NCI-H524 treated with DMSO at 0.1 percent for 48 hours (cell line): ENCODE measurements at places on chromosomes 7 and 10.

- no peak for DNase-seq
Observed at GRCh38 chr10:75441196-75441595, 9.8 kb downstream of the LRMDA start.

GRCh38 chr10:45515630-45516029 lies 141.6 kb downstream of the ALOX5 start:
- no peak for DNase-seq

DNA sequence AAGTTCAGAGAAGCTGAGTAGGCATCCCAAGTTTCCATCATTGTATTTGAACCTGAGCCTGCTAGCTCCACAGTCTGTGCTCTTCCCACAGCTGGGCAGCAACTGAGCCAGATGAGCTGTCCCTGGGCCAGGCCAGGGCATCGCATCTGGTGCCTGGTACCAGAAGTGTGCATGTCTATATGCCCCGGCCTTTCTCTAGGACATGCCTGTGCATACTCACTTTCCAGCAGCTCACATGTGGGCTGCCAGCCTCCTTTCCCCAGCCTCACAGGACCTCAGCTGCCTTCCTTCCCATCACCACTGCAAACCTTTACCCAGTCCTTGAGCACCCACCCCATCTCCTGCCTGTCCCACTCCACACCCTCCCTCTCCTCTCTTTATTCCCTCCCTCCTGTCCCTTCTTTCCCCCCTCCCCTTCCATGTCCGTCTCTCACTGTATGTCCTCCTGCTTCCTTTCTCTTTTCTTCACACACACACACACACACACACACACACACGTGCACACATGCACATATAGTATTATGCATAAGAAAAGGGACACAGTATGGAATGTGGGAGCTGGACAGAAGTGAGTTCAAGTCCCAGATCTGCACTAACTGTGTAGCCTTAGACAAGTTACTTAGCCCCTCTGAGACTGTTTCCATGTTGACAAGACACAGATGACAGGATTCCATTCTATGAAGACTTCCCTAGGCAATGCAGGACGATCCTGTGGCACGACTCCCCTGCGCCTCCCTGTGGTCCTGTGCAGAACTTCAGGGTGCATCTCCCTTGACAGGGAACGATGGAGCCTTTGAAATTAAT lies 10.9 kb downstream of the CDHR1 start:
- DNase-seq = no peak

DNA sequence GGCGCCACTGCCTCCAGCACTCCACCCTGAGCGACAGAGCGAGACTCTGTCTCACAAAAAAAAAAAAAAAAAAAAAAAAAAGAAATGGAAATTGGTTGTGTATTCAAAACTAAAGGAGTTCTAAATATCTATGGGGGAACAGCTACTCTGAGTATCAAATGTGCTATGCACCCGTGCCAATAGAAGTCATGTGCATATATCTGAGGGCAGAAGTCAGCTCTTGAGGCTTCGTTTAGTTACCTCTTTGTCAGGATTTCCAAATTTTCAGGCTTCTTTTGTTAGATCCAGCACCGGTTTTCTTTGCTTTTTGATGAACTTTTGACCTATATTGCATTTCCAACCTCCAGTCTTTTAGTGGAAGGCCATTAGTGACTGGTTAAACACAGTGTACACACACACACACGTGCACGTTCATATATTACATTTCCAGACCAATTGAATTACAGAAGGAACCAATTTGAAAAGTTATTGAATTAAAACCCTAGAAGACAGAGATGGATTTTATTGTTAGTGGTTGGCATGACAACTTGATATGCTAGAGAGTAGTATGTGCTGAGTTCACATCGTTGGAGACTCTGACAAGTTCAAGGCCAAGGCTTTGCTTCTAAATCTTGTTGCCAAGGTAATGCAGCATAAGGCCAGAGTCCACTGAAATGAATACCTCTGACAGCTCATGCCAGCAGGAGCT lies 33.1 kb upstream of the ADD3 start:
- no peak for DNase-seq

DNA sequence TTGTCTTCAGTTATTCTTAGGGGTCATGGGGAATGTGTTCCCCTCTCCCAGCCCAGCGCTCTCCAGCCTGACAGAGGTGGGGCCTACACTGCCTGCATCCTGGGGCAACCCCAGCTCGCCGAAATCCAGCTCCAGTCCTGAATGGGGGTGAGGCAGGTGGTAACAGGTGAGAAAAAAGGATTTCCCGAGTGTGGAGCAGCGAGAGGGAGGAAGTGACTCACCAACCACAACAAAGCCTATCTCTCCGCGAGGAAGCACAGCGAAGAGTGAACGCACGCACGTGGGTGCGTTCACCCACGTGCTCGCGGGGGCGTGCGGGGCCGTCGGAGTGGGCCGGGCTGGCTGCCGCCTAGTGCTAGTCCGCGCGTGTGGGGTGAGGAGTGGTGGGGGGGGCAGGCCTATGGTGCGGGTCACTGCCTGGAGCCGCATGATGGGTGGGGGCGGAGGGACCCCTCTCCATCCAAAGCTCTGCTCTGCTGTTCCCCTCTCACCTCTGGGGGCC lies 855 bp upstream of the PALD1 start:
- DNase-seq = no peak

DNA sequence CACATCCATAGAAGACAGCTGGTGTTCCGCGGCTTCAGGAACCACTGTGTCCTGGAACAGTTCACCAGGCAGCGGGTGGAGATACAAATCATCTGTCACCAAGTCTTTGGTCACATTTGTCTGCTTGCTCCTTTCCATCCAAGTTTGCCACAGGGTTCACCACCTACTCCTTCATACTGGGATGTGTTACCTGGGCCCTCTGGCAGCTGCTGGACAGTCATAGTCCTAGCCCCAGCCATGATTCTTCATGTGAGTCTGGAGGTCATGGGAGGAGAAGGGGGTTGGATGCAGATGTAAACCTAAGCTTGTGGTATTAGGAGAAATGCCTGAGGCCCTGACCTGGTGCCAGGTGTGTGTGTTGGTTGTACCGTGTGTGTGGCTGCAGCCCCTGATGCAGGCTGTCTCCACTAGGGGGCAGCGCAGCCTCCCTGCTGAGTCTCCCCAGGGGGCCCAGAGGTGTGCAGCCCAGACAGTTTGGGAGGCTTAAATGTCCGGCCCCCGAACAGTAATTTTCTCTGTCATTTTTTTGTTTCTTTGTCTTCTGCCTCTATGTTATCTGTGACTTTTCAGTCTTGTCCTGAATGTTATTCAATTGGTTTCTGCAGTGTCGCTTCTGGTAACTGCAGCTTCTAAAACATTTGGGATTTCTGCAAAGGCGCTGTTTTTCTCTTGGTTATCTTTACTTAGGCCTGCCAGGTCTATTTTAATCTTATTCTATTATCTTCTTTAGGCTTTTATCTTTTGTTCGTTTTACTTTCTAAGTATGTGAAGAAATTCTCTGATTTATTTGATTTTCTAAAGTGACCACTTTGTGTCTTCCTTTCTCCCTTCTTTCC lies 14.8 kb downstream of the NPS start:
- DNase-seq = no peak

- DNase-seq = no peak
Observed at GRCh38 chr10:11448190-11448544, 163.3 kb downstream of the USP6NL start.

GRCh38 chr7:128893251-128894100 lies 17.0 kb downstream of the KCP start:
- no peak for DNase-seq

GRCh38 chr7:123995617-123996326 lies 37.1 kb downstream of the TMEM229A start:
- no peak for DNase-seq

DNA sequence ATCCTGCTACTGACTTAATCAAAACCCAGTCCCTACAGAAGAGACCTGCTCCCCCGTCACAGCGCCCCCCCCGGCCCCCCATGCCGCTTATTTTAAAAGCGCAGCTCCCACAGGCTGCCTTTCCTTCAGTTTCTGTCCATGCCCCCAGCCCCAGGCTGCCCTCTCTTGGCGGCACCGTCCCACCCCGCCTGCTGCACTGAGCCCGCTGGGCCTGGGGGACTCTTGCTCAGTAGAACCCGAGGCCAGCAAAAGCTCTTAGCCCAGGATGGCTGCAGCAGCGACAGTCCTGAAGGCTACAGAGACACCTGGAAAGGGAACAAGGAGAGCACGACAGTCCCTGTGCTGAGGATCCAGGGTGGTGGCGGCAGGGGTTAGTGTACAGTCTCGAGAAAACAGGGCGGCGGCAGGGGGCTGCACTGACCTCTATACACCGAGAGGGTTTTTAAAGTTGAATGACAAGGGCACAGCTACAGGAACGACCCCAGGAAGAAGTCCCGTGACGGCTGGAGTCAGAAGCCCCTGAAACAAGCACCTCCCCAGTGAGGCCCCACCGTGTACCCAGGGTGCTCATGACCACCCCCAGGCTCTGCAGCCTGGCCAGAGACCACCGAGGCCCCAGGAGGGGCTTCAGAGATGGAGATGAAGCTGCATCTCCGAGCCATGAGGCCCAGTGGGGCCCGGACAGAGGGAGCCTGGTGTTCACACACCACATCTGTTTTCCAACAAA lies 54.4 kb downstream of the ZRANB1 start:
- no peak for DNase-seq

GRCh38 chr10:122466951-122467381 lies 5.6 kb downstream of the HTRA1 start:
- no peak for DNase-seq

GRCh38 chr10:59362144-59362958 lies at the start of gene FAM13C:
Gene FAM13C (minus strand): TSS chr10:59362549. CDS start chr10:59362460, 89 bp downstream.
- peak; percentile 14 for DNase-seq

- DNase-seq = no peak
Observed at GRCh38 chr10:133230044-133230361, at the start of gene UTF1. Gene UTF1 (plus strand): TSS chr10:133230217. CDS start chr10:133230289, 72 bp downstream.

DNA sequence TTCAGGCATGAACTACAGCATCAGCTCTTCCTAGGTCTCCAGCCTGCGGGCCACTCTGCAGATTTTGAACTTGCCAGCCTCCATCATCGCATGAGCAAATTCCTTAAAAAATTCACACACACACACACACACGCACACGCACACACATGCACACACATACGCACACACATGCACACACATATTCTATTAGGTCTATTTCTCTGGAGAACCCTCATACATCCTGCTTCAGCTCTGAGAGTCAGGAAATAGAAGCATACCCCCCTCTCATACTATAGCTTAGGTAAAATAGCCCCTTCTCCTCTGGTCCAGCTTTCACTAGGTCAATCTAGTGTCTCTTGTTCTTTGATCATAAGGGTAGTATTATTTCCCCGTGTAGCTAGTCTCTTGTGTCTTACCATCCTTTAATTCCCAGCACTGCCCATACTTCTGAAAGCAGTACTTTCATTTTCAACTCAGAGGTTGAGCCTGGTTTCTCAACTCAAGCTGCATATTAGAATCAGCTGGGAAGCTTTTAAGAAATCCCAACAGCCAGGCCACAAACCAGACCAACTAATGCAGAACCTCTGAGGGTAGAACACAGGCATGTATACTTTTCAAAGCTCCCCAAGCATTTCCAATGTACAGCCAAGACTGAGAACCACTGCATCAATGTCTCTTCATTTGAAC lies 30.9 kb upstream of the ITGB8 start:
- no peak for DNase-seq

DNA sequence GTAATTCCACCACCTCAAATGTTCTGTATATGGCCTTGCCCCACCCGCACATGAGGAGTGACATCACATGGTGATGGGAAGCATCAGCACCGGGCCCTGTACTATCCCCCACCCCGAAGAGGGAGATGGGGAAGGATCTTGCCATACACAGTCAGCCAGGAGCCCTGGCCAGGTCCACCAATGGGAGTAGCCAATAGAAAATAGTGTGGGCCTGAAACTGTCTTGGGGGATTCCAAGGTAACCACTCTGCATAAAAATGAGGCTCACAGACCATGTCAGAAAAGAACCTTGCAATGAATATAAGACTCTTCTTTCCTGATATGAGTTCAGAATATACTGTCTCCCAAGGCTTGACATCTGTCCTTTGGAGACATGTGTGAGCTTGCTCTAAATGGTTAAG lies 51.1 kb downstream of the ADRB1 start:
- no peak for DNase-seq

DNA sequence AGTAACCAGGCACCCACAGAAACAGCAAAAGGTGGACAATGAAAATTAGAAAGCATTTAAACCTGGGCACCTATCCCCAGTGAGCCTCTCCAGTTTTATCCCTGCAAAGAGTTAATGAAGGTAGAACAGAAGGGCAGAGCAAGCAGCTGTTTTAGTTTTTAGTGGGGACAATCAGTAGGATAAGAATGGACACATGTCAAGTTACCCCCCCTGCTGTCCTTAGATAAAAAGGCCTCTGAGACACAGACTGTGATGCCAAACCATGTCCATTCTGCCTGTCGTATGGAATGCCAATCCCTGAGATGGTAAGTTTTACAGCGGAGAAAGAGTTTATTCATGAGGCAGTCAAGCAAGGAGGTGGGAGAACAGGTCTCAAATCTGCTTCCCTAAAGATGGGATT lies 162.6 kb upstream of the AGR3 start:
- no peak for DNase-seq

- no peak for DNase-seq
Observed at GRCh38 chr7:134197345-134197744, 70.2 kb downstream of the LRGUK start.

DNA sequence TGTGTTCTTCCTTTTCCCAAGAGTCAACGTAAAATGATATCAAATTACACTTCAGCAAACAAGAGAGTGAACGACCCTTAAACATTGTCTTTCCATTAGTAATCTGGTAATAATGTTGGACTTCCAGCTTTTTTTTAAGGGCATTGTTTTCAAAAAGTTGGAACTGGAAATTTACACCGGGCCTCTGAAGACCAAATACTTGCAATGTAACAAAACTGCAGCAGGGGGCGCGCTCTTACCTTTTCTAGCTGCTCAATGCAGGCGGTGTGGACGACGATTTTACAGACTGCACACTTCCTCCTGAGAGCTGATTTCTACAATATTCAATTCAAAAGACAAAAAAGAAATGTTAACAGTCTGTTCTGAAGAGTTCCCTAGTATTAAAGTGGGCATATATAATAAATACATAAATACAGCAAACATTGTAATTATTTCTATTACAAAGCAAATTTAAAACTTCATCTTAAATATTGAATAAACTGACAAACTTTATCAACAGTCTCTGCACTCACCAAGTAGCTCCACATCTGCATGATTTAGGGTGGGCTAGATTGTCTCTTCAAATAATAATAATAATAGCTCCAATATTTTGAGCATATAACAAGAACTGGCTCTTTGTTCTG lies 190.4 kb downstream of the DGKI start:
- no peak for DNase-seq

DNA sequence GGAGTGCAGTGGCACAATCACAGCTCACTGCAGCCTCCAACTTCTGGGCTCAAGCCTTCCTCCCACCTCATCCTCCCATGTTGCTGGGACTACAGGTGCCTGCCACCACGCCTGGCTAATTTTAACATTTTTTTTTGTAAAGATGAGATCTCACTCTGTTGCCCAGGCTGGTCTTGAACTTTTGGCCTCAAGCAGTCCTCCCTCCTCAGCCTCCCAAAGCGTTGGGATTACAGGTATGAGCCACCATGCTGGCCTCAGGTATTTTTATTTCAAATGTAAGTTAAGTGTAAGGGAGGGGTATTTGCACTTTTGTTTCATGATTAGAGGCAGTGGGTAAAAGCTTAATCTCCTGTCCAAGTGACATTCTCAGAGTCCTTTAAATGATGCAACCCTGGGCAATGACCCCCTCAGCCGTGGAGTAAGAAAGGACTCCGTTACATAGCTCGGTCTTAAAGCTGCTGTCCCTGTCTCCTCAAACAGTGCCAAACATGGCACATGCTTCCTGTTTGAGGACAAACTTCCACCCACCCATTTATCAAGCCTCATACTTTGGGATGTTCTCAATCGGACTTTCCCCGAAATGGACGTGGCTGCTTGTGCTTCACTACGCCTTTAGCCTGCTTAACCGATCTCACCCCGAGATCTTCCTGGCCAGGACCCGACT lies 296.1 kb downstream of the BAMBI start:
- DNase-seq = no peak
